H54 (cell line): ENCODE measurements at places on chromosomes 6 and 20.

DNA sequence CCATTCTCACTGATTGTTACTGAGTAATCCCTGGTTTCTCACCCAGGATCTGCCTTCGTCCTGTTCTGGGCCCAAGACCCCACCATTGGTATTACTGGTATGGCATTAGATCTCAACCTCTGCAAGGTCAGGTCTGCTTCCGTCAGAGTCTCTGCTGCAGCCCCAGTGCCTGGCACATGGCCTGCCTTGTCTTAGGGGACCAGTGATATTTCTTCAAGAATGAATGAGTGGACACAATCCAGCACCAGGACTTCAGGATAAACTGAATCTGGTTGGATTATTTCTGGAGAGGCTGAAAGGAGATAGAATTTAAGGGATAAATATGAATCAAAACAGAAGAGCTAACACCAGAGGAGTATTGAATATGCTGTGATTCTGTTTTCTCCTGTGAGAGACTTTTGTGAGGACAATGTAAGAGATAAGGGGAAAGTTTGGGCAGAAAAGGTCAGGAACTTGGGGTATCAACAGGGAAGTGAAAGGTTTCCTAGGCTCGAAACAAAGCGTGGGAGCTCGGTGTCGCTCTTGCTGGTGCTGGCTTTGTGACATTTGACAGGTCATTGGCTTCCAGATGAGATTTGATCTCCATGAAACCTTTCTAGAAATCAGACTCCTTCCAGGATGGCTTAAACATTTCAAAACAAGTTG, 53.9 kb downstream of the OSTM1 start:
- no peak for DNase-seq

DNA sequence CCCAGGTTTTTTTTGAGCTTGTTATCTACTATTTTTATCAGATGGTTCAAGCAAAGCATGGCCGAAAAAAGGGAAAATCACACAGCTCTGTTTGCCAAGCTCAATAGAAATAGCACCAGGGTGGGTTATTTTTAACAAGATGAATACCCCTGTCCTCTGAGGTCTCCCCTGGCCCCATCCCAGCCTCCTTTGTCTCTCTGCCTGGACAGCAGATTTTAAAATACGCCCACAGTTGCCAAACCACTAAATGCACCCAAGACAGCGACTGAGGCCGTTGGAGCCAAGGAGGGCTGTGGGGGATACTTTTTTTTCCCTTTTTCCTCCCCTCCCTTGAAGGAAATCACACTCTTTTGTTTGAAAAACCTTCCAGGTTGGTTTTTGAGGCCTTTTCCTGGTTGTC, 106.6 kb downstream of the VEGFA start:
- DNase-seq, result no peak

DNA sequence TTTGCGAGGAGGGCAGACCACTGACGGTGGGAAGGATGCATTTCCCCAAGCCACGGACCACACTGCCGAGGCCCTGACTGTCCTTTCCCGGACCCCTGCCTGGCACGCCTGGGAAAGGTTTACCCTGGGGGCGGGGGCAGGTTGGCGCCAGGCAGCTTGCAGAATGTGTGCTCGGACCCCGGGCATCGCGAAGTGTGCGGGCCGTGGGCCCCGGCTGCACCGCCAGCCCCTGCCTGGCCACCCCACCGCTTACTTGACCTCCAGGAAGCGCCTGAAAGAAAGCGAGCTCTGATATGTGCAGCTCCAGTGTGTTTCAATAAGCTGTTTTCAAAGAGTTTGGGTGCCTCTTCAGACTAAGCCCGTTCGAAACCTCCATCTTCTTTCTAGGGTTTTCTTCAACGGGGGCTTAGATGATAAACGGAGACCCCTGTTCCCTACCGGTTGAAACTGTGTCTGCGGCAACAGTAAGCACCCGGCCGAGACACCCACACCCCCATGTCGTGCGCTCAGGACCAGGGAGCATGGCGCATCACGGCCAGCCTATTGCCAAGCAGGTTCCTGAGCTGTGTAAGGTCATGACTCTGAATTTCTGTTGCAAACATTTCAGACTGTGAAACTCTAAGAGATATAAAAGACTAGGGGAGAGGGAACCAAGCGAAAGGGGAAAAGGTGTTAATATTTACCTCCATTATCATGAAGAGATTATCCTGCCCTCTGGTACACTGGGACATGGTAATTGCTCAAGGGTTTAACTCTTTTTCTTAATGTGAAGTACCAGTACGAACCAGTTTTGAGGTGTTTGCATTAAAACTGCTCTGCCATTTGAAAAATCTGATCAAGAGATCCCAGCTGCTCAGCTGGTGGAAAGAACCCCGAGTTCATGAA, 231.2 kb upstream of the FOXQ1 start:
- DNase-seq, result no peak

DNA sequence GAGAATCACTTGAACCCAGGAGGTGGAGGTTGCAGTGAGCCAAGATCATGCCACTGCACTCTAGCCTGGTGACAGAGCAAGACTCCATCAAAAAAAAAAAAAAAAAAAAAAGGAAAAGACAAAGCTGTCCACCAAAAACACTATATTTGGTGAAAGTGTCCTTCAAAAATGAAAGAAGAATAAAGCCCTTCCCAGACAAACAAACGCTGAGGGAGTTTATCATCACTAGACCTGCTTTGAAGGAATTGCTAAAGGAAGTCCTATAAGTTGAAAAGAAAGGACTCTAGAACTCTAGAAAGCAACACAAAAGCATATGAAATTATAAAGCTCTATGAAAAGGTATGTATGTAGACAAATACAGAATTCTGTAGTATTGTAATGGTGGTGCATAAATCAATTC, 98.8 kb downstream of the SEL1L2 start:
- no peak for DNase-seq

- no peak for DNase-seq
These were observed 284.6 kb upstream of the FOXQ1 start for GRCh38 chr6:1027109-1027794.

- DNase-seq, result no peak
These were observed 273.5 kb downstream of the COL12A1 start for GRCh38 chr6:74932232-74932888.

DNA sequence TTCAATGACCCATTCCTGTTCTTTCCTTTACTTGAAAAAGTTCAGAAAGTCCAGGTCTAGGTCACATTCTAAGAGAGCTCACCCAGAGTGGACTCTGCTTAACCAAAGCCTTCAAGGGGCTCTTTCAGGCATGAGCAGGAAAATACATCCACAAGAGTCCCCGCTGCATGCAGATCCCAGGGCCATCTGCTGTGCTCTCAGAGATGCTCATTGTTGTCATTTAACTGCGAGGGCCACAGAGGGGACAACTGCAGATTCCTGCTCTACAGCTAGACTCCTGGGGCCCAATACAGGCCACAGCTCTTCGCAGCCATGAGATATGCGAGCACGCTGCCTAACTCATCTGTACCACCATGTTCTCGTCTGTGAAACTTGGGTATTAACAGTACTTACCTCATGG, 295.6 kb upstream of the QKI start:
- no peak for DNase-seq

- no peak for DNase-seq
These were observed 291.9 kb upstream of the SGK1 start for GRCh38 chr6:134609716-134610261.

- peak; percentile 13 for DNase-seq
These were observed 77.2 kb upstream of the MC3R start for GRCh38 chr20:56171087-56172012.

DNA sequence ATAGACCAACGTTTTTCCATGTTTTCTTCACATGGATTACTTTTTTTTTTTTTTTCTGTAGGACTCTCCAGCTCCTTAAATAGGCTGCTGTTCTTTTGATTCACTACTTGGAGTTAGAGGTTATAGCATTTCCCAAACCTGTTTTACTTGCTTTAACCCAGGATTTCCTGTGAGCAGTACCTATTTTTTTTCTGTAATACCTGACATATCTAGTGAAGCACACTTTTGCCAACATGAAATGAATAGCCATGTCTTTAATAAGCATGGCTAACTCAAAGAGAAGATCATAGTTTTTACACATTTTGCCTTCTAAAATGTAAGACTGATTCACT, 137.0 kb downstream of the FOXA2 start:
- DNase-seq, result no peak

GRCh38 chr6:33610779-33611732, 10.1 kb upstream of the ITPR3 start:
- no peak for DNase-seq

GRCh38 chr6:98831959-98832283, 2.5 kb upstream of the POU3F2 start:
- no peak for DNase-seq

- DNase-seq, result no peak
These were observed 25.7 kb downstream of the FKBP5 start for GRCh38 chr6:35662999-35663398.

- no peak for DNase-seq
These were observed 174.9 kb downstream of the CD109 start for GRCh38 chr6:73870907-73871306.

- peak; percentile 74 for DNase-seq
These were observed 19.5 kb downstream of the ZNF311 start for GRCh38 chr6:28985462-28986164.

- no peak for DNase-seq
These were observed 15.0 kb upstream of the RIN2 start for GRCh38 chr20:19742974-19743639.

GRCh38 chr20:3074812-3075211, 3.4 kb downstream of the OXT start:
- no peak for DNase-seq

DNA sequence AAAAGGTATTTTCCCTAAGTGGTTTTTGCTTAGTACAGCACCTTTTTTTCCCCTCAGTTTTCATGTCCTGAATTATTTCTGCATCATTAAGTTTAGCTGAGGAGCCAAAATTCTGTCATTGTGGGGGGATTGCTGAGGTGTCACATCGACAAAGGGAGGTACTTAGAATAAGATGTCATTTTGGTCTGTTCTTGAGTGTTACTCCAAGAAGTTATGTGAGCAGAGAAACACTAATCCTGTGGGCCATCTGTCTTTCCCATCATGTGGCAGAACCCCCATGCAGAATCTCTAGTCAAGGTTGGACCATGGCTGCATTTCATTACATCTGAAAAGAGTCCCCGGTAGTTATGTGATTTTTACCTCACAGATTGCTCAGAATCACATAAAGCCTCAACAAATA, 167.8 kb upstream of the CENPW start:
- no peak for DNase-seq

- DNase-seq, result no peak
These were observed 12.5 kb downstream of the SLC18B1 start for GRCh38 chr6:132785936-132786335.

- DNase-seq, result no peak
These were observed 129.9 kb downstream of the MRPL14 start for GRCh38 chr6:43997345-43997677.

DNA sequence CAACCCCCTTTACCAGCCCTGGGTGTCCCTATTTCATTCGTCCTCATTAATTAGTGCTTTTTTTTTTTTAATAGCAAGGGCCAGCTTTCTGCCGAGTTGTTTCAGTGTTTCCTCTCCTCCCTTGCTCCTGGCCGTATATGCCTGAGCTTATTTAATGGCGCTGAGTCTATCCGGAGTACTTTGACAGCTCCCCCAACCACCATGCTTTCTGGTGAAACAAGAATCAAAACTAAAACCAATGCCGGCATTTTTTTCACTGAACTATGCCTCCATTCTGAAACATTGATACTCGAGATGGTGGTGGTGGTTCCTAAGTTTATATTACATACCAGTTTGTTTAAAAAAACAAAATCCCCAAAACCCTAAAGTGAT, 1.2 kb downstream of the DCBLD1 start:
- peak; percentile 19 for DNase-seq

DNA sequence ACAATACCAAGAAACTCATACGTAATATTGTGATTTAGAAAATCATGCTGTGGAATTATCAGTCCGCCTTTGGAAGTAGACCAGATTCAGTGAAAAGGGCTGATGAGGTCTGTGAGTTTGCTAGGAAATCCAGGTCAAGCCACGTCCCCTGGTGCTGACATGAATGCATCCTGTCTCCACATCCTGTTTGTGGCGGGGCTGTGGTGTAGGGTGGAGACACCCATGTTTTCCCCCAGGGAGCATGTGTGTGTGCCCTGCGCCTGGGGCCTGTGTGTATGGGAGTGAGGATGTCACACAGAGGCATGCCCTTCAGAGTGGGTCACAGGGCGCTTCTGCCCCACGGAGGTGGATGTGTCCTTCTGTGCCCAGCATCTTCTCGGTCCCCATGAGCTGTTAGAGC, 109.1 kb downstream of the SASH1 start:
- no peak for DNase-seq

- no peak for DNase-seq
These were observed 13.0 kb downstream of the ZNF451 start for GRCh38 chr6:57102976-57103375.

DNA sequence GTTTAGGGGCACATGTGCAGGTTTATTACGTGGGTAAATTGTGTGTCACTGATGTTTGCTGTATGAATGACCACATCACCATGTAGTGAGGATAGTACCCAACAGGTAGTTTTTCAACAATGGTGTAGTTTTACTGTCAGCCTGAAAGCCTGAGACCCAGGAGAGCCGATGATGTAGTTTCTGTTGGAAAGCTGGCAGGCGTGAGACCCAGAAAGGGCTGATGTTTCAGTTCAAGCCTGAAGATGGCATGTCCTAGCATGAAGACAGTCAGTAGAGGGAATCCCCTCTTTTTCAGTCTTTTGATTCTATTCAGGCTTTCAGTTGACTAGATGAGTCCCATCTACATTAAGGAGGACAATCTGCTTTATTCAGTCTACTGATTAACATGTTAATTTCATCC, 96.7 kb downstream of the KLHL32 start:
- no peak for DNase-seq

- no peak for DNase-seq
These were observed 34.0 kb downstream of the BPIFB4 start for GRCh38 chr20:33113387-33113908.

DNA sequence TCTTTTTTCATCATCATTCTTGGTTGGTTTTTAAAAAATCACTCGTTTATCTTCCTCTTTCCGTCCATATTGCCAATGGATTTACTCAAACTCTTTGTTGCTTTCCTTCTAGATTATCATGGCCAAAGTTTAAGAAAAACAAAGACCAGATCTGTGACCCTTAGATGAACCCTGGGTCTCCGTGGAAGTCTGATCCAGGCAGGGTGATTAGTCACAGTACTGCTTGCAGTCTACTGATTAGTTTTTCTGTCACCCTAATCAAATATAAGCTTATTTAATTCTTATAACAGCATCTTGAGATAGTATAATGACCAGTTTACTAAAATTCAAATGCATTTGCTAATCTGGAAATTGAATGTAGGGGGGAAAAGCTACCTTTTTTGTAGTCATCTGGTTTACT, 6.0 kb upstream of the SMIM28 start:
- DNase-seq, result no peak

GRCh38 chr20:43752561-43753301, 25.9 kb upstream of the GTSF1L start:
- peak; percentile 47 for DNase-seq

- no peak for DNase-seq
These were observed 82.5 kb upstream of the AGPAT4 start for GRCh38 chr6:161356167-161356854.

DNA sequence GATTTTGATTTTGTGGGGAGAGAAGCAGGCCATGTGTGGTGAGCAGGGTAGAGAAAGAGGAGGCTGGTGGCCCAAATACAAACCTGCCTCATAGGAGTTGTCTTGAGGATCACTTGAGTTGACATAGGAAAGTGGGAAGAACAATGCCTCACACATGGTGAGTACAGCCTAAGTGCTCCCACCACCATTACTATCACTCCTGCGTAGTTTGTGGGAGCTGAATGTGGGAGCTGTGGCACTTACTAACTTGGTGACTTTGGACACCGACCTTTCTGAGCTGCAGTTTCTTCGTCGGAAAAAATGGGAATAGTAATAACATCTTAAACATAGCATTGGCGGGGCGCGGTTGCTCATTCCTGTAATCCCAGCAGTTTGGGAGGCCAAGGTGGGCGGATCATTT, 25.5 kb upstream of the SERINC3 start:
- no peak for DNase-seq

GRCh38 chr6:141580988-141581552, 551.7 kb upstream of the GJE1 start:
- no peak for DNase-seq
